ENCODE measurements at places on chromosomes 3 and 15.

GRCh38 chr15:86706813-86707212 lies 627.1 kb downstream of the AGBL1 start:
- no peak for DNase-seq

GRCh38 chr3:10946526-10946925 lies 46.0 kb upstream of the SLC6A1 start:
- DNase-seq, result no peak

DNA sequence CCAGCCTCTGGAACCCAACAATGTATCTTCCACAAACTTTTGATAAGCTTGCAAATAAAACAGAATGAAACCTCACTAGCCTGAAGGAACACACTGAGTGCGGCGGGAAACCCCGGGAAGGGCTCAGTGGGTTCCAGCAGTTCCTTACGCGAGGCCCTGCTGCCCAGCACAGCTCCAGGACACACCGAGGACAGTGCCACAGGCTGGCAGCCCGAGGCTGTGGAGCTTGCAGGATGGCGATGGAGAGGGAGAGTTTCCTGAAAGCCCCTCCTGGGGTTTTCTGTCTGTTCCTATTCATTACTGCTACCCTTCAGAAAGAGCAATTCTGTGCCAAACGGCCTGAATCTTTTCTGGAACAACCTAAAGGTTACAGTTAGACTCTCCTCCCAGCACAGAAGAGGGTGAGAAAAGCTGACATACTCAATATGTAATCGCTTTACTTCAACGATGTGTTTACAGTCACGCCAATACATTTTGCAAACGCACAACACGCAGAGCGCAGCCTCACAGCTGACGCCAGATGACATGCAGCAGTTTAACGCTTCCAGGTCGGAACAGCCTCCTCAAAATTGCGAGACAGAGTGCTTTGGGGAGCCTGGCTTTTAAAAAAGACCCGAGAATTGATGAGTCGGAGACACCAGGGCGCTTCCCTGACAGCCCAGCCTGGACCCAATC lies 57.1 kb upstream of the RPL32 start:
- no peak for DNase-seq

GRCh38 chr15:51367322-51367976 lies 26.0 kb downstream of the GLDN start:
- no peak for DNase-seq

- no peak for DNase-seq
Observed at GRCh38 chr15:48796930-48797329, 13.9 kb downstream of the CEP152 start.

DNA sequence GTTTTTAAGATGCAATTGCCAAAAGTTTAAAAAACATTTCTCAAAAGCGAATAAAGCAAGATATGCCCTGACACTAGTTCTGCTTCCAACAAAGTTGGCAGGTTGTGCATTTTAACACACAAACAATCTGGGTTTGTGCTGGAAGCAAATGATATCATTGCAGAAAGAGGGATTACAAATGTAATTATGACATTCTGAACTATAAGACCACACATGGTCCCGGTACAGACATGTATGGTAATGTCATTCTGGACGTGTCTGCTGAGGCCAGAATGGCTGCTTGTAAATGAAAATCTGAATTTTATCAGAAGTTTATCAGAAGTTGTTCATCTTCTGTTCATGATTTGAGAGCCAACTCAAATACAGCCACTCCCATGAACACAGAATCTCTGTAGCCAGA lies 10.7 kb downstream of the TMC3 start:
- DNase-seq, result no peak

GRCh38 chr3:46065294-46065705 lies 38.0 kb upstream of the XCR1 start:
- DNase-seq, result no peak

DNA sequence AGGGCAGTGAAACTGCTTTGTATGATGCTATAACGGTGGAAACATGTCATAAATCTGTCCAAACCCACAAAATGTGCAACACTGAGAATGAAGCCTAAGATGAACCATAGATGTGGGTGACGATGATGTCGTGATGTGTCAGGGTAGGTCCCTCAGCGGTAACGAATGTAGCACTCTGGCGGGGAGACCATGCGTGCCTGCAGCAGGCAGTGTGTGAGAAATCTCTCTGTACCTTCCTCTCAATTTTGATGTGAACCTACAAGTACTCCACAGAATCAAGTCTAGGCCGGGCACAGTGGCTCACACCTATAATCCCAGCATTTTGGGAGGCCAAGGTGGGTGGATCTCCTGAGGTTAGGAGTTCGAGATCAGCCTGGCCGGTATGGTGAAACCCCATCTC lies 268.2 kb upstream of the LYSMD4 start:
- no peak for DNase-seq

DNA sequence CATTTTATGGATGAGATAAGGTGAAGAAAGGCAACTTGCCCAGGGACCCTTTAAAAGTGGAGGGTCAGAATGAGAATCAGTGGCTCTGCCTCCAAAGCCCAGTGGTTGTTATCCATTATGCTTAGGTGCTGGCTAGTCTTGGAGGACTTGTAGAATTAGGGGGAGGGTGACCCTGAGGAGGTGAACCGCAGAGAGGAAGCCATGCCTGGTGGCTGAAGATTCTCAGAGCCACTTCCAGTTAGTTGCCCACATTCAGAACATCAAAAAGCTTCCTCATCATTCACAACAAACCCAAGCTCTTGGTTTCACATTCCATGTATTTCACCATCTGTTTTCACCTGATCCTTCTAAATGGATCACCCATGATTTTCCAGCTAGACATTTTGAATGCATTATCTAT lies 11.2 kb downstream of the EBLN2 start:
- DNase-seq, result no peak

- no peak for DNase-seq
Observed at GRCh38 chr15:40104296-40104864, 4.3 kb downstream of the BMF start.

- DNase-seq, result no peak
Observed at GRCh38 chr15:31371520-31372240, 45.0 kb downstream of the KLF13 start.

DNA sequence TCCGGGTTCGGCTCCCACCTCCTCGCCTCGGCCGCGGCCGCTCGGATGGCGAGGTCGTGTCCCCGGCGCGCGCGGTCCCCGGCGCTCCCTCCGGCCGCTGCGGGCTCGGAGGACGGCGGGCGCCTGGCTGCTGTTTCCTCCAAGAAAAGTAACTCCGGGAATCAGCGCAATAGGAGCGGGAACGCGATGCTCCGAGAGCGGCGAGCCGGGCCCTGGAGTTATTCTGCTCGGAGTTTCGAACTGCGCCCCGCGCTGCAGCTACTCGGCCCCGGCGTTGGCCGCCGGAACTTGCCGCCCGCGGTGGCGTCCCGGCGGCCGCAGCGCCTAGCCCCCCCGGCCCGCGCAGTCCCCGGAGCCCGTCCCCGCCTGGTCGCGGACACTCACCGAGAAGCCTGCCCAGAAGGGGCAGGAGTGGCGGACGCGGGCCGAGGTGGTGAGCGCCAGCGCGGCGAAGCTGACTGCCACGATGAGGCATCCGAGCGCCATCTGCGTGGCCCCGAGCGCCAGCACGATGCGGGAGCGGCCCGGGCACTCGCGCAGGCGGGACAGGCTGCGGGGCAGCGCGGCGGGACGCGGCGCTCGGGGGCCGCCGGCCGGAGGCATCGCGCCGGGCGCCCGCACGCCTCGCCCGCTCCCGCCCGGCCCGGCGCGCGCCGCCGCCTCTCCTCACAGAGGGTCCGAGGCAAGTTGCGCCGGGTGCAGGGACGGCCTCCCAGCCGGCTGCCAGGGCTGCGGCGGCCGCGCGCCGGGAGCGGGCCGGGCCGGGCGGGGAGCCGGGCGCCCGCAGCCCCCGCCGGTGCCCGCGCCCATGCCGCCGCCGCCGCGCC lies 251.9 kb downstream of the TJP1 start:
- no peak for DNase-seq

- DNase-seq, result no peak
Observed at GRCh38 chr3:152830245-152830644, 4.7 kb upstream of the P2RY1 start.

GRCh38 chr3:9400616-9401015 lies 3.2 kb downstream of the SETD5 start:
- no peak for DNase-seq

- DNase-seq, result no peak
Observed at GRCh38 chr3:142844339-142844977, 44.4 kb downstream of the PCOLCE2 start.

DNA sequence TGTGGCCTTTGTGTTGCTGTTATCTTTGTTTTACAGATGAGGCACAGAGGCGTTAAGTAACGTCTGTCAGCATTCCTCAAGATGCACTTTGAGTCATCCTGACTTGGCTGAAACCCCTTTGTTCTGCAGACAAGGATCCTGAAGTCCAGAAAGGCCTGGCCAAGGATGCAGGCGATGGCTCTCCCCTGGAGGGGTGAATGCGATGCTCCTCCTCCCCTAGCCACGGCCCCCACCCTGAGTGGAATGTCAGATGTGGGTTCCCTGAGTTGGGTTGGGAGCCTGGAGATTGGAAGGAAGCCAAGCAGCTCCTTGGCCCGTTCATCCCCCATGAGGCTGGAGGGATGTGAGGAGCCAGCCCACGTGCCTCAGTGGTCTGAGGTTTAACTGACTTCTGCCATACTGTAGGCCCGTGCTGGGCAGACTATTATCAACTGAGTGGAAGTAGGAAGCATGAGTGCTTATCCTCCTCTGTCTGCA lies 43.3 kb downstream of the POMGNT2 start:
- no peak for DNase-seq

GRCh38 chr3:39980781-39981180 lies 171.4 kb downstream of the MYRIP start:
- no peak for DNase-seq

DNA sequence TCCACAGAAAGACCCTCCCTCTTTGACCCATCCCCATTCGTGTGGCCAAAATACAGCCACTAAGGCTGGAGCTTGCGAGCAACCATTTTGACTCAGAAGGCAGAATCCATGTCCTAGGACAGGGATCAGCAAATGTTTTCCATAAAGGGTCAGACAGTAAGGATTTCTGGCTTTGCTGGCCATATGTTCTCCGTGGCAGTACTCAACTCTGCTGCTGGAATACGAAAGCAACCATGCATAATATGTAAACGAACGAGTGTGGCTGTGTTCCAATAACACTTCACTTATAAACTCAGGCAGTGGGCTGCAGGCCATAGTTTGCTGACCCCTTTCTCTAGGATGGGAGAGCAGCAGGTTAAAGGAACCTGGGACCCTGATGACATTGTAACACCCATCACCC lies 77.6 kb upstream of the WNT5A start:
- DNase-seq, result no peak

DNA sequence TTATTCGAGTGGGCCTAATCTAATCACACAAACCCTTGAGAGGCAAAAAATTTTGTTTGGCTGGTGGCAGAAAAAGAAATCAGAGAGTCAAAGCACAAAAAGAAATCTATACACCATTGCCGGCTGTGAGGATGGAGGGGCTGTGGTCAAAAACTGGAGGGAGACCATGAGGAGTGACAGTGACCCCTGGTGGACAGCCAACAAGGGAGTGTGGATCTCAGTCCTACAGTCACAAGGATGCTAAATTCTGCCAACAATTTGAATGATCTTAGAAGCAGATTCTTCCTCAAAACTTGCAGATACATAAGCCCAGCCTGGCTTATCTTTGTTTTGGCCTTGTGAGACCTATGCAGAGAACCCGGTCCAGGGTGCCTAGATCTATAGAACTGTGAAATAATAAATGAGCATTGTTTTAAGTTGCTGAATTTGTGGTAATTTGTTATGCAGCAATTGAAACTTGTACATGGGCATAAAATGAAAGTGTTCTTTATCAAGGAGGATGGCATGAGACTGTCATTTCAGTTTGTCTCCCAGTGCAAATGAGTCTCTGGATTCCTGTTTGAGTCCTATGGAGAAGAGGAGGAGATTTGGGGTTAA lies 103.0 kb upstream of the ARHGEF26 start:
- no peak for DNase-seq

All from stimulated activated CD8-positive, alpha-beta memory T cell treated with anti-CD3 and anti-CD28 coated beads, Interleukin-15, amount 100 ng/mL, for 24 hours (primary cell).